GM12878 (cell line): ENCODE measurements at places on chromosomes 4 and X. TPM values are rescaled to one million over a fixed set of nuclear protein-coding genes. Genes with fewer than 3 reads are reported as not detected.

IBSP gene
- not detected in 2 replicates for total RNA-seq

DNA sequence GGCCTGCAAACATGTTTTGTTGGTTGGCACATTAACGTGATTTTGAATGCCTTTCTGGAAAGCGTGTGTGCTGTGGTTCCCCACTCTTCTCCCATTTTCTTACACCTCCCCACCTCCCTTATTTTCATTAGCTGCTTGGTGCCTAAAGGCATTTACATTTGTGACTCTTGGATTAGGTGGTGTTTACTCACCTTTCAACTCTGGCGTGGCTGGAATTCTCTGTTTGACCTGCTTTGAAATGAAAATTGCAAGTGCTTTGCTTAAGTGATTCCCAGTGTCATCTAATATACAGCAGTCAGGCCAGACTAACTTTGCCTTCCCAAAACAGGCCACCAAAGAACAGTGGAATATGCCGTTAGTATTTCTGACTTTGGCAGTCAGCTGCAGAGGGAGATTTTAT is 80.5 kb downstream of the NHSL2 start:
- H3K4me1 ChIP-seq: no peaks in the 10 kb centered on the region
- no peaks in the 10 kb centered on the region; the same call in 1 of the 2 replicates for H3K27me3 ChIP-seq
- no peak overlapping the region for H3K4me3 ChIP-seq
- no peak overlapping the region for H3K27ac ChIP-seq
- no peak for DNase-seq

CDKL5 gene
- total RNA-seq: 14.5 and 15.3 TPM in 2 replicates

ERVMER34-1 gene
- total RNA-seq: not detected in 2 replicates

- H3K36me3 ChIP-seq: no peaks in the 10 kb centered on the region
- DNase-seq: no peak
- no peak overlapping the region for H3K4me3 ChIP-seq
- no peaks in the 10 kb centered on the region for H3K27me3 ChIP-seq
- no peaks in the 10 kb centered on the region for H3K4me1 ChIP-seq
- H3K27ac ChIP-seq: no peak overlapping the region
These were observed 53.6 kb downstream of the AWAT2 start for GRCh38 chrX:69996113-69996468.

ERAS gene
- total RNA-seq: not detected in 2 replicates

- H3K4me1 ChIP-seq: peaks cover under 1% of the 10 kb centered on the region
- H3K4me3 ChIP-seq: no peak overlapping the region
- H3K27ac ChIP-seq: no peak overlapping the region
- H3K27me3 ChIP-seq: no peaks in the 10 kb centered on the region
- DNase-seq: no peak
These were observed 14.9 kb downstream of the PARM1 start for GRCh38 chr4:74947798-74948197.

GRCh38 chrX:113770806-113771205 is 813.1 kb upstream of the HTR2C start:
- no peak overlapping the region for H3K4me3 ChIP-seq
- H3K27ac ChIP-seq: no peak overlapping the region
- H3K4me1 ChIP-seq: no peaks in the 10 kb centered on the region
- H3K27me3 ChIP-seq: no peaks in the 10 kb centered on the region

CBLL2 gene
- total RNA-seq: not detected in 2 replicates

NUDT10 gene
- total RNA-seq: not detected in 2 replicates

DNA sequence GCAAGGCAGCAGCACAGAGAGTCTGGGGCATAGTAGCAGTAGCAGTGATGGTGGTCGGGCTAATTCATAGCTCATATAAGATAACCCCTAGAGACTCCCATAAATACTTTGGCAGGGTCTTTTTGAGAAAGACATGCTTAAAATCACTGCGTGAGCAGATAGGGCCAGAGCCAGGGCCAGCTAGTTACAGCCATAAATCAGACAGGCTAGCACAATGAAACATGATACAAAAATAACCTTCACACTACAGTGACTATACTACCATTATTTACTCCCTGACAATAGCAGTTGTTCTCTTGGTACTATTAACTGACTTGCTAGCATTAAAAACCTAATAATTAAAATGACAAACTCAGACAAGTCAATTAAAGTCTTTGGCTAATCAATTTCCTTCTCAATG is 295.9 kb downstream of the SMARCA1 start:
- no peaks in the 10 kb centered on the region for H3K4me1 ChIP-seq
- no peaks in the 10 kb centered on the region for H3K36me3 ChIP-seq
- no peaks in the 10 kb centered on the region for H3K27me3 ChIP-seq
- no peak for DNase-seq
- no peak overlapping the region for H3K4me3 ChIP-seq
- no peak overlapping the region for H3K27ac ChIP-seq

DNA sequence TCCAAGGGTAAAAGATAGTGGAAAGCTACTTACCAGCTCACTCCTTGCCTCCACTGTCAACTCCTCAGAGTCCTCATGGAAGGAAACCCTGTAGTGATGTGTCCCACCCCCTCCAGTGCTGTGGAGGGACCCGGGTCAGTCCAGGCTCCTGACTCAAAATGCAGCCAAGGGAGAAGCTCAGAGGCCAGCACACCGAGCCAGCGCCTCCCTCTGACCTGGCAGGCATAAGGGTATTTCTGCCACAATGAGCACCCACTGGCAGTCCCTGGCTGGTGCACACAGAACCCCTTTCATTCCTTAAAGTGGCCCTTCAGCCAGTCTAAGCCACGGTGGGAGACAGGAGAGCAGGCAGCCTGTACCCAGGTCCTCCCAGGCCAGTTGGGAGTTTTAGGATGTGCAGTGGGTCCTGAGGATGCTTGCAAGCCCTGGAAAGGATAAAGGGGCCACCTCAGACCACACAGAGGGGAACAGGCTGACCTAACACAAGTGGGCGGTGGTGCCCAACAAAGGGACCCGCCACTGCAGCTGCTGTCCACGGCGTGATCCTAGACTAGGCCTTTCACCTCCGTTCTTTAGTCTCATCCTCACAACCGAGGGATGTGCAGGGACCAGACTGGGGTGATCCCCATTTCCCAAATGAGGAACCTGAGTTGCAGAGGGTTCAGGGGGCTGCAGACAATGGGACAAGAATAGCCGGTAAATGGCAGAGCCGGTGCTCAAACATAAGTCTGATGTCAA is 5.7 kb downstream of the JAKMIP1 start:
- no peaks in the 10 kb centered on the region for H3K27me3 ChIP-seq
- H3K36me3 ChIP-seq: no peaks in the 10 kb centered on the region; the same call in 1 of the 2 replicates
- DNase-seq: no peak

- no peaks in the 10 kb centered on the region for H3K4me1 ChIP-seq
- H3K4me3 ChIP-seq: no peak overlapping the region
- H3K27ac ChIP-seq: no peak overlapping the region
- no peaks in the 10 kb centered on the region for H3K27me3 ChIP-seq
- no peaks in the 10 kb centered on the region for H3K36me3 ChIP-seq
These were observed 6.3 kb upstream of the ZNF827 start for GRCh38 chr4:145944886-145945285.

TMPRSS11B gene
- not detected in 2 replicates for total RNA-seq

APBB2 gene
- 24.6 and 24.8 TPM in 2 replicates for total RNA-seq

GRCh38 chr4:140070366-140070765 is 83.6 kb downstream of the MAML3 start:
- peaks cover 5% of the 10 kb centered on the region; the same call in 1 of the 2 replicates for H3K4me1 ChIP-seq
- no peaks in the 10 kb centered on the region for H3K27me3 ChIP-seq
- H3K4me3 ChIP-seq: no peak overlapping the region
- H3K36me3 ChIP-seq: no peaks in the 10 kb centered on the region

GRCh38 chr4:40870150-40870549 is 120.4 kb downstream of the NSUN7 start:
- no peak overlapping the region for H3K27ac ChIP-seq
- DNase-seq: no peak
- H3K27me3 ChIP-seq: no peaks in the 10 kb centered on the region
- H3K4me1 ChIP-seq: no peaks in the 10 kb centered on the region
- H3K36me3 ChIP-seq: no peaks in the 10 kb centered on the region

GRCh38 chr4:36277533-36277932 is 3.9 kb upstream of the DTHD1 start:
- no peak overlapping the region for H3K27ac ChIP-seq
- H3K36me3 ChIP-seq: no peaks in the 10 kb centered on the region
- H3K4me3 ChIP-seq: no peak overlapping the region
- DNase-seq: no peak
- H3K4me1 ChIP-seq: peaks cover 5% of the 10 kb centered on the region

GRCh38 chr4:53961351-53961750 is 103.1 kb downstream of the CHIC2 start:
- DNase-seq: no peak
- H3K36me3 ChIP-seq: no peaks in the 10 kb centered on the region
- no peaks in the 10 kb centered on the region for H3K4me1 ChIP-seq
- peaks cover 2% of the 10 kb centered on the region; the same call in 1 of the 2 replicates for H3K27me3 ChIP-seq
- no peak overlapping the region for H3K4me3 ChIP-seq

DNA sequence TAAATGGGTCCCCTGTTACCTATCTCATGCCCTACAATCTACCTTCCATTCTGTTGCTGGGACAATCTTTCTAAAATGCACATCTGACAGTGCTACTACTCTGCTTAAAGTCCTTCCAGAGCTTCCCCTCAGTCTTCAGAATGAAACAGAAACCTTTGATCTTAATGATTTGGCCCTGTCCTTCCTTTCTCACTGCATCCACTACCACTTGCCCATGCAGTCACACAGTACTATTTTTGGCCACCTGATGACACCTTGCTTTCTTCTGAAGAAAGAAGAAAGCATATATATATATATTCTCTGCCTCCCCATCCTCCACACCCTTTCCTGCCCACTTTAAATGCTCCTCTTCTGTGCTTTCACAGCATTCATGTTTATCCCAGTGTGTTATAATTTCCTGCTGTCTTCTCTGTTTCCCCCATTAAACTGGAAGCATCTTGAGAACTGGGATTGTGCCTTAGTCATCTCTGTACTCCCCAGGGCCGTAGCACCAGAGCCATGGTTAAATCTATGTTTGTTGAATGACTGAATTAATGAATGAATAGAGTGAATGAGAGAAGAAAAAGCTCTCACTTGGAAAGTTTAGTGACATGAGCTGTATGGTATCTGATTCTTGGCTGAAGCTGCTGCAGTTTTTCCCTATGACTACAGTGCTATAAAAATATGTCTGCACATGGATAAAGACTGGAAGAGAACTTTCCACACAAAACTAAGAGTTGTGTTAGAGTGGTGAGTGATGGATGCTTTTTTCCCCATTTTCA is 56.2 kb downstream of the RTL9 start:
- no peak overlapping the region for H3K27ac ChIP-seq
- peaks cover 5% of the 10 kb centered on the region for H3K4me1 ChIP-seq

DNA sequence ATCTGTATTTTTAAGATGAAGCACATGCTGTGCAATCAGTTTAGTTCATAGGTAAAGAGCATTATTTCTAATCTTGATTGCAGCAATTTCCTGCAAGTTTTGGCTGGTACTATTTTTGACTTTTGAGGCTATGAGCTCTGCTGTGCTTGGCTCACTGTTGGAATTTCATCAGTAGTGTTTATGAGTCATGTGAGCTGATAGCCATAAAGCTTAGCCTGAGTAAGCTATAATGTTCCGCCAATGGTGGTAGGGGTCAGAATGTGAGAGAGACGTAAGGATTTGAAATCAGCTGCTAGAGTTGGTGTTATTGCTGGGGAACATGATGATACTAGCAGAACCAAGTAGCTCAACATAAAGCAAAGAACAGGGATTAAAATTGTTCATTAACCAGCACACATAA is 590.9 kb upstream of the GNPDA2 start:
- no peak for DNase-seq
- H3K4me1 ChIP-seq: no peaks in the 10 kb centered on the region
- H3K27ac ChIP-seq: no peak overlapping the region
- no peaks in the 10 kb centered on the region for H3K36me3 ChIP-seq

CLCN5 gene
- total RNA-seq: 3.1 and 4.5 TPM in 2 replicates
